Cardiac septum (tissue), 1 donor: ENCODE measurements at places on chromosomes 3 and 15. TPM values are rescaled to one million over a fixed set of nuclear protein-coding genes. Genes with fewer than 3 reads are reported as not detected.

Gene UBE2Q2
- total RNA-seq, result 38.3 TPM

Gene ACTC1
- total RNA-seq, result 11,631 TPM

Gene THSD4
- total RNA-seq, result 116 TPM

Gene CCR9
- not detected for total RNA-seq

Gene BFSP2
- not detected for total RNA-seq

DNA sequence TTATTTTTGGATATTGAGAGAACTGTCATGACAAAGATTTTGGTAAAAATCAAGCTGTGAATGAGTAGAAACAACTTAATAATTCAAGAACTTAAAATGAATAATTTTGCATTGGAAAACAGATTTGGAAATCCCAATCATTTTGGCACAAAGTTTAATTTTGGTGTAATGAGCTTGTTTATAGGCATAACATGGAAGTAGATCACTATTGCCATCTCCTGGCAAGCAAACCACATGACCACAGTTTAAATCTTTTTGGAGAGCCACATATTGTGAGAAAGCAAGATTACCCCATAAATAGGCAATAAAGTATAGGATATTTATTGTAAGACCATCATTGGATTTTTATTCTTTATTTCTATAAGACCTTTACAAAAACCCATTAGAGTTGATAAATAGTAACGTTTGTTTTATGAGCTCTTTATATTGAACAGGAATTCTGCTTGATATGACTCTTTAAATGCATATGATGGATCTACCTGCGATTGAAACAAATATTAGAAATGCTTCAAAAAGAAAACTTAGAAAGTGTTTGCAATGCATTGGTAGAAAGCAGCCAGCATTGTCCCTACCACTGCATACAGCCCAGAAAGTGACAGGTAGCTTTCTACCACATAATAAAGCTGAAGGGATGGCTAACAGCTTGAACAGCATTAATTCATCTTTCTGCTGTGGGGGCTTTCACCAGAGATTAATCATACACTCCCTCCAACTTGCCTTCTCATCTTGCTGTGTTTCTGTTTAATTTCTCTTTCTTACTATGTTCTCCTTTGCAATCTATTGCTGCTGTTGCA, 766.8 kb downstream of the TBL1XR1 start:
- DNase-seq, result no peak

- DNase-seq, result no peak
These were observed 407.5 kb upstream of the NECTIN3 start for GRCh38 chr3:110664148-110664547.

DNA sequence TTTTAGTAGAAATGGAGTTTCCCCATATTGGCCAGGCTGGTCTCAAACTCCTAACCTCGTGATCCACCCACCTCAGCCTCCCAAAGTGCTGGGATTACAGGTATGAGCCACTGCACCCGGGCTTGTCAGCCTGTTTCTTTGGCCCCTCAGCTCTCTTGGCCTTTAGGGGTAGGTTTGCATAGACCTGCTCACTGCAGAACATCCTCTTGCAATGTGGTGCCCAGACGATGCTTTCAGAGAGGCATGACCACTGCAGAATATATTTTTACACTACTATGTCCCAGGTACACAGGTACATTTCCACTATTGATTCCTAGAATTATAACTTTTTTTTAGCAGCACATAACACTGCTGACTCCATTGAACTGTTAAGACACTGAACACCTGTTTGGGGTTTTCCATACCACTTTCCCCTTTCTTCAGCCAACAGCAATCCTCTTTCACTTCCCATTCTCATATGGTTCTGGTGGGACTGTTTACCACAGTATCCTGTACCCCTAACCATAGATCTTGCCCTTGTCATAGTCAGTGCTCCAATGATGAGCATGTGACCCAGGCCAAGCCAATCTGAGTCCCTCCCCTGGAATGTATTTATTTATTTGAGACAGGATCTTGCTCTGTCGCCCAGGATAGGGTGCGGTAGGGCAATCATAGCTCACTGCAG, 21.1 kb downstream of the CCDC32 start:
- no peak for DNase-seq

- peak; percentile 78 for DNase-seq
These were observed 20.3 kb upstream of the CSPG4 start for GRCh38 chr15:75732809-75733451.

DNA sequence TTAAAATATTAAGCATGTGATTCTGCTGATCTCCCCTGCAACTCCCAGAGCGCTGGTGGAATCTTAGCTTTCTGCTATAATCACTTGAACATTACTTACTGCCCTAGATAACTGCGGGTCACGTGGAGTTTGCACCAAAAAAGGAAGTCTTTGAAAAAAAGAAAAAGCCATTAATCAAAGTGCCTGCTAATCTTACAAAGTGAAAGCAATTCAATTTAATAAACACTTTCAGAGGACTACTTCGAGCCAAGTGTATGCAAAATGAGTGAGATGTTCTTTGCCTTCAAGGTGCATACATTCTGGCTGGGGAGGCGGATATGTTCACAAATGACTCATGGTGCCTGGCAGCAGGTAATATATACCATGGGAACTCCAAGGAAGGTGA, 109.9 kb upstream of the GAP43 start:
- DNase-seq, result no peak
